ENCODE measurements at places on chromosomes 4 and X.

GRCh38 chr4:159776961-159777360 lies 674.1 kb downstream of the RAPGEF2 start:
- DNase-seq: no peak

DNA sequence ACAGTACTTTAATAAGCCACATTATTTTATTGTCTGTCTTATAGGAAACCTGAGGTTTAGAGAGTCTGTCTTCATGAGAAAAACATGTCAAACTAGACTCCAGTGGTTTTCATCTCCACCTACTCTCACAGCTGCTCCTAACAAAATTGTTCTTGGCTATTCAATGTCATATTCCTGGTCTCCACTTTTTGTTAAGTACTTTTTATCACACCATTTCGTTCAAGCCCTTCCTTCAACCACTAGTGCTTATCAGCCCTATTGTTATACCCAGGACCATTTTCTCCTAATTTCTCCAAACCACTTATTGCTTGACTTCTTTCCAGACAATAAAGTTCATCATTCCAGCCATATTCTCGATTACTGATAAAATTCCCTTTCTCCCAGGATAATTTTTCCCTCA lies 1674.3 kb upstream of the AGA start:
- no peak for DNase-seq

- DNase-seq: no peak
Measured at GRCh38 chr4:165539801-165540200, 161.0 kb downstream of the CPE start.

DNA sequence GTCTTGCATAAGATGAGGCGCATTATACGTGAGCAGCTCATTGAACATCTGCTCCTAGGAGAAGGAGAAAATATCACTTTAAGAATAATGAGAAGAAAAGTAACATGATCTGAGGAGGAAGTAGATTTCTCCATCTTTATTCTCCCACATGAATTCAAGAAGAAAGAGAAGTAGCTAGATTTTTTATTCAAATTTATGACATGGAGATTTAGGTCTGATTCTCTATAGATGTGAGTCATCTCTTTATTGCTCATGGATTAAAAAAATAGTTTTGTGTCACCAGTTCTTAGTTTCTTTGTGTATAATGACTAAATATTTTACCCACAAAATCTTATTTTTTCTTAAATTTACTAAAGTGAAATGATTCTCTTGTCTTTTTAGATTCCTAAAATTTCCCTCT lies 40.4 kb downstream of the HPGDS start:
- DNase-seq: no peak

DNA sequence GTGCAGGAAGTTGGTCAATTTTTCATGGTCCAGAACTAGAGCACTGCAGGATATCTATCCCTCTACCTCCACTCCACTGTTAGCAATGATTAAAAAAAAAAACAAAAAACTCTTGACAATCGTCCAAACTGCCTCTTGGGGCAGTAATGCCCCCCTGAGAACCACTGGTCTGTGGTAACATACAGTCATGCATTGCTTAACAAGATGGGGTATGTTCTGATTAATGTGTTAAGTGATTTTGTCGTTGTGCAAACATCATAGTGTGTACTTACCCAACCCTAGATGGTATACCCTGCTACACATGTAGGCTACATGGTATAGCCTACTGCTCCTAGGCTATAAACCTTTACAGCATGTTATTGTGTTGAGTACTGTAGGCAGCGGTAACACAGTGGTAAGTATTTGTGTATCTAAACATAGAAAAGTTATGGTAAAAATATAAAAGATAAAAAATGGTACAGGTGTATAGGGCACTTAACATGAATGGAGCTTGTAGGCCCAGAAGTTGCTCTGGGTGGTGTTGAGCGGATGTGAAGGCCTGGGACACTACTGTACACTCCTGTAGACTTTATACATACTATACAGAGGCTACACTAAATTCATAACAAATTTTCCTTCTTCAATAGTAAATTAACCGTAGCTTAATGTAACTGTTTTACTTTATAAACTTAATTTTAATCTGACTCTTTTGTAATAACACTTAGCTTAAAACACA lies 34.1 kb downstream of the ART3 start:
- DNase-seq: no peak

DNA sequence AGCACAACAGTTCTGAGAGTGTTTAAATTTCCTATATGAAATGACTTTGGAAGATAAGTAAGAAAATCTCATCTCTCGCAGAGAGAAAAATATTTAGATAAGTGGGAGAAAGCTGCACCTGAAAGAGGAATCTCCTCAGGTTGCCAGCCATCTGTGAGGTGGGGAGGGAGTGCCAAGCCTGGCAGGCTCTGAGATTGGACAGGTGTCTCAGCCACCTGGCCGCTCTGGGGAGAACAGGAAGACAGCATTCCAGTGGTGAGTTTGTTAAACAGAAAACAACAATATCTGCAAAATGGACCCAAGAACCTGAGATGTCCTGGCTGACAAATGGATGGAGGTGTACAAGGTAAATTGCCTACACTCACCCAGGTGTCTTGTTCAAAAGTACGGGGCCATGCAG lies 31.3 kb downstream of the EMCN start:
- DNase-seq: no peak

DNA sequence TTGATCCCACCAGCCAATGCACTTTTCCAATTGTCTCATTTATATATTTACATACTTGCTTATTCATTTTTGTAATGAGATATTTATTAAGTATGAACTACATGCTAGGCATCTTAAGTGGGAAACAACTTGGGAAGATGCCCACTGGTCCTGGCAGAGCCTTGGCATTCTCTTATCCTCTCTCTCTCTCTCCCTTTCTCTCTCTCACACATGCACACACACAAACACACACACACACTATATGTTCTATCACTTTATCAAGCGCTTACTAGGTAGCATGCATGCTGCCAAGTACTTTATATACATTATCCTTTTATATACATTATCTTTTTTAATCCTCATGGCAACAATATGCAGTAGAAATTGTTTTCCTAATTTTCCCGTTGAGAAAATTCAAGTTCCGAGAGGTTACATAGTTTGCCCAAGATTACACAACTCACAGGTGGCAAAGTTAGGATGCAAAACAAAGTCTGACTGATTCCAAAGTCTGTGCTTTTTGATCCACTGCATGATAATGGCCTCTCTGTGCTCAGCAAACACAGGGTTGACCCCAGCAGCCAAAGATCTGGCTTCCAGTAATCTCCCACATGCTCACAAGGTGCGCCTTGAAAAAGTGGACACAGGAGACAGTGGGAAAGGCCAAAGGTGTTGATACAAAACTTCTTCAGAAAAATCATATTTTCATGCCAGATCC lies 173.1 kb upstream of the KLF3 start:
- no peak for DNase-seq

DNA sequence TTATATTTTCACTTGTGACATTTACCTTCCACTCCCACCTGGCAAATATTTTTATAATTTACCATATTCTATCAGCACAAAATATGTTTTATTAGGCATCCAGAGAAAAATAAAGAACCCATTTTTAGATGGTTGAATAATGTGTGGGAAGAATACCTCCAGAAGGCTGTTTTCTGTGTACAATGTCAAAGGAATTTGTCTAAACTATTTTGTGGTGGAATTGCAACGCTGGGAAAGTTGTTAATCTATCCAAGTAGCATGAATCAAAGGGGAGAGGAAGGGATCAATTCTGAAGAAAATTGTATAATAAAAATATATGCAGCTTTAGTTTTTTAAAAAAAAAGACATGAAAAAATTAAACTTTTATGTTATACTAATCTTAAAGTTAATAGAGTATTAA lies 706.5 kb downstream of the FSTL5 start:
- no peak for DNase-seq

- no peak for DNase-seq
Measured at GRCh38 chr4:26529479-26529878, 39.2 kb upstream of the CCKAR start.

- no peak for DNase-seq
Measured at GRCh38 chr4:152166567-152166966, 369.3 kb downstream of the FBXW7 start.

DNA sequence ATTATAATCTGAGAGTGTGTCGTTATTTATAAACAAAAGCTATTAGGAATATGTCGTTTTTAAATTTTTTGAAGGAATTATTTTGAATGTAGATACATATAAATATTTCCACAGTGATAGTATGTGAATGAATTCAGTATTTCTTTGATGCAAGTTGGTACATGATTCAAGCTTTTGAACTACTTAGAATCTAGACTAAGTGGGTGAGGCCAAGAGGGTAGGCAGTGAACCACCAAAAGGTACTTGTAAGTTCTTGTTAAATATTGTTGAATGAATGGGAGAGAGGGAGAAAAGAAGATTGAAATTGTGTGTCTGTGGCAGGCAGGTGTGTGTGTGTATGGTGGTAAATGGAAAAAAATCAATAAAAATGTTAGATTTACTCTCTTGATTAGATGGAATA lies 69.6 kb downstream of the ARFIP1 start:
- no peak for DNase-seq

GRCh38 chr4:189498457-189498856 lies 442.2 kb upstream of the FRG1 start:
- DNase-seq: no peak

- DNase-seq: no peak
Measured at GRCh38 chr4:181858741-181859140, 384.5 kb upstream of the TENM3 start.
